ENCODE measurements at places on chromosomes 4 and X.

DNA sequence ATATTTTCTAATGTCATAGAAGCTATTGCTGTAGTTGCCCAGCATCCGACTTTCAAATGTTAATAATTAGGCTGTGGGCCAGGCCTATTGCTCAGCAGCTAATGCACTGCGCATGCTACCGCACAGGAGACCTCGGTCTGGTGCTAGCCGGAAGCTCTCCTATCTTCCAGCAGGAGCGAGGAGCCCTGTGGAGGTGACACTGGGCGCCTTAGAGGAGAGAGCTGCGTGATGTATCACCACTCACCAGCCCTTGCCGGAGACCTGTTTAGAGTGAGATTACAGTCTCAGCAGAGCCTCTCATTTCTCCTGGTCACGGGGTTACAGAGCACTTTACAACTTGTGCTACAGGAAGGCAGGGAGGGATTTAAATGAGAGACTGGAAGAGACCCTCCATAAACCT is 31.1 kb upstream of the MID1IP1 start:
- no peak for DNase-seq

GRCh38 chr4:156939801-156940200 is 31.8 kb downstream of the PDGFC start:
- no peak for DNase-seq

GRCh38 chr4:22389240-22389870 is 126.5 kb downstream of the ADGRA3 start:
- DNase-seq, result peak; percentile 18

DNA sequence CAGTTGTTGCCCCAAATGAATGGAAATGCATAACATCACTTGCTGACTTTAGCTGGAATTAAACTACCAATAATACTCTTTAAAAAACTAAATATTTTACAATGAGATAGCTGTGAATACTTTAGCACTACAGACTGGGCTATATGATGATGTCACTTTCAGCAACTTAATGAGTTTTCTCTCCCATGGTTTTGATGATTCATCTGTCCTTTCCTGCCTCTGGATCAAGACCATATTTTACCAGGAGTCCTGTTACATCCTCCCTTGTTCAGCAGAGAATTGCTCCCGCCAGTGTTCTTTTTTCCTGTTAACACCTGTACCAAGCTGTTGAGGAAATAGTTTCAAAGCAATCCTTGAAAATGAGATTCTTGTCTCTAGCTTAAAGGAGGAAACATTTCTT is 543.0 kb downstream of the SPRY1 start:
- DNase-seq, result no peak

DNA sequence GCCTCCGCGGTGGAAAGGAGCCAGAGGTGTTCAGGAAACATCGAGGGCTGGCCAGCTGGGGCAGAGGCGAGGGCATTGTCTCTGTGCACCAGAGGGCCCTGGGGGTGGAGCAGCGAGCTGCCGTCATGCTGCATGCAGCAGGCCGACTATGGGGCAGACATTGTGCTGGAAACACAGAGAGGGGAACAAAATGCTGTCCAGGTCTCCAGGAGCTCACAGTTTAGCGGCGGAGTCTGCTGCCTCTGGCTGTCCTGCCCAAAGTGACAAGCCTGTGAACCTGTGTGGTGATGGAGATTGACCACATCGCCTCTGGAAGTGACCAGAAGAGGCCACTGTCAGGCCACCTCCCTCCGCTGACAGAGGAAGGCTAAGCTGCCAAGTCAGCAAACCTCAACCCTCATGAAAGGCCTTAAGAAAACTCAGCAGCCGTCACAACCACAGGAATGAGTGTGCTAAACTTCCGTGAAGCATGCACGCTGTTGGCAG is 20.1 kb upstream of the SASH3 start:
- no peak for DNase-seq

- no peak for DNase-seq
These were observed 6.8 kb downstream of the AIMP1 start for GRCh38 chr4:106323119-106323518.

DNA sequence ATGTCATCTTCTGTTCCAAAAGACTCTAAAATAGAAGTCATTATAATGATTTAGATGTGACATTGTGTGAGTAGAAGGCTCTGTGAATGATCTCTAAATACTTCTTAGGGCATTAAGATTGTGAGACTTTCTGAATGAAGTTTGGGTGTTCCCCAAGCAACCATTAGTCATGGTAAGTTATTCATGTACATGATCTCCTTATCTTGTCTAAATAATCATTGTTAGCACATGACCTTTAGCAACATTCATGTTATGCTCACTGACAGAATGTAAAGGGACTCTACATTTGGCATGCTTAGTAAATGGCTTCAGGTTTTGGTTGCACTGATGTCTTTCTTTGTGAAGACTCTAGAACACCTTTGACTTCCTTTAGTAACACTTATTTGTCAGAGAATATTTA is 140.8 kb upstream of the AGA start:
- no peak for DNase-seq

- no peak for DNase-seq
These were observed 507 bp downstream of the MFAP3L start for GRCh38 chr4:170025523-170026252.

DNA sequence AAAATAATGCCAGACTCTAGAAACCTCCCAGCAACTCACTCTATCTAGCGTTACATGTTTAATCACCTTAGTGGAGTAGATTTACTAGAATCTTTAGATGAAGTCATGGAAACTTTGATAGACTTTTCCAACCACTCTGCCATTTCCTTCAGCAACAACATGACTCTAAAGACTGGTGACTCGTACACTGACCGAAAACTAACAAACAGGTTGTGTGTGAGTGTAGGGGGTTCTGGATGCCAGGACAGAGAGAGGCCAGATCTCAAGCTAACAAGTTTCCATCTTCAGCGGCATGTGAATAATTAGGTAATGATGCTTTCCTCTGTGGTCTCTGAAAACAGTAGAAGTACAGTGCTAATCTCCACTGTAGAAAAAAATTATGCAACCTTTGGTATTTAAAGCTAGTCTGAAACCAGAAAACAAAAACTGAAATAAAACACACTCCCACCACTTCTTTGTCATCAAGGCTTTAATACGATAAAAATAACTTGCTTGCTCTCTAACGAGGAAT is 286.4 kb downstream of the PRDM5 start:
- no peak for DNase-seq

Measured in HuH-7.5 (cell line).